COLO829 (cell line): ENCODE measurements at places on chromosomes 7 and 10.

DNA sequence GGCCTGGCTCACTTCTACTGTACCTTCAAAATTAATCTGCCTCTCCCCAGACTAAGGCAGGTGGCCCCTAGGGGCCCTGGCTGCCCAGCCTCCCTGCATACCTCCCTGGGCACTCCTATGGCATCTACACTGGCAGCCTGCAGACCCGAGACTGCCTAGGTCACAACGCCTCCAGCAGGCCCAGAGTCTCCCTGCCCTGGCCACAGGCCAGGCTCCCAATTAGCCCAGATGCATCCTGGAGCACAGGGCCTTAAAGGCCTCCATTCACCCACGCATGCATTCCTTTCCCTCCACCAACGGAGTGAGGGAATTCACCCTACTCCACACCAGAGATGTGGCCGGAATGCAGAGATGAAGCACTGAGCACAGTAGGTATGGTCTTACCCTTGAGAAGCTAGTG is 1.9 kb downstream of the CHAT start:
- no peak for DNase-seq

DNA sequence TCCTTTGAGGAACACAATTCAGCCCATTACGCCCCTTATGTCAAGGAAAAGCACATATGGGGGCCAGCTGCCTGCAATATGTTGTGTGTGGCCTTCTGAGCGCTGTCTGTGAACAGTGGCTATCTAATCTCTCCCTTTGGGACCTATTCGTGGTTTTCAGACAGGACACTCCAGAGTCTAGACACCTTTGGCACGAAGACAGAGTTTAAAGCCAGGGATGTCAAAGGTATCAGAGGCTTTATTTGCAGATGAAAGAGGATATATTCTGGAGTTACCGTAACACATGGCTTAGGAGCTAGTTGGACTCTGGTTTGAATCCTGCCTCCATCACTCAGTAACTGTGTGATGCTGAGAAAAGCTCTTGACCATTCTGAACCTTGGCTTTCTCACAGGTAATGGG is 14.8 kb upstream of the EEPD1 start:
- no peak for DNase-seq

- DNase-seq = no peak
Observed at GRCh38 chr7:140417456-140418155, 13.7 kb downstream of the RAB19 start.

GRCh38 chr10:12796401-12797160 is 204.9 kb downstream of the CCDC3 start:
- DNase-seq = no peak

GRCh38 chr7:33702514-33703054 is 202.8 kb upstream of the BMPER start:
- no peak for DNase-seq

DNA sequence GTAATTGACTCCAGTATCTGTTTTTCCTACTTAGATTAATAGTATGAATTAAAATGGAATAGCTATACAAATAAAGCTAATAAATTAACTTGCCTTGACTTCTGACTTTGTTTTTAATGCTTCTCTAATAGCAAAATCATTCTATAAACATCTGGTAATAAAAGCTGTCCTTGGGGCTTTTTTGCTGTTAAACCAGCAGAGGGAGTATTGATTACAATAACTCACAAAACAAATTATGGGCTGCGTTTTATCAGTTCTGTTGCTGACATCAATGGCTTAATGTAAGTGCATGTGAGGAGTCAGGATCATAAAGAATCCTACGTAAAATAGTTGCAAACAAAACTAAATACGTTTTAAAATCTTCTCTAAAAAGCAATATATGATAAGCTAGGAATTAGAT is 667.8 kb downstream of the PCDH15 start:
- no peak for DNase-seq

GRCh38 chr7:30199271-30199670 is 64.5 kb downstream of the MTURN start:
- DNase-seq = no peak

DNA sequence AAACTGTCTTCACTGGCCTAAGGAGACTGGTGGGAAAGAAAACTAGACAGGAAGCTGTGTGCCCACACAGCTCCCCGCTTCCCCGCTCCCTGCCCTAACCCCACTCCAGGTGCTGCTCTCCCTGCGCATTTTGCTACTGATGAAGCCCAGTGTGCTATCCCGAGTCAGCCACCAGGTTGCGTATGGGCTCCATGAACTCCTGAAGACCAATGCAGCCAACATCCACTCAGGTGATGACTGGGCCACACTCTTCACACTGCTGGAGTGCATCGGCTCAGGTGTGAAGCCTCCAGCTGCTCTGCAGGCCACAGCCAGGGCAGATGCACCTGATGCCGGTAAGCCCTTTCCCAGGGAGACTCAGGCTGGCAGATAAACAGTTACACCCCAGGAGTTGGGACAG is 20.3 kb upstream of the NFKB2 start:
- DNase-seq = no peak

DNA sequence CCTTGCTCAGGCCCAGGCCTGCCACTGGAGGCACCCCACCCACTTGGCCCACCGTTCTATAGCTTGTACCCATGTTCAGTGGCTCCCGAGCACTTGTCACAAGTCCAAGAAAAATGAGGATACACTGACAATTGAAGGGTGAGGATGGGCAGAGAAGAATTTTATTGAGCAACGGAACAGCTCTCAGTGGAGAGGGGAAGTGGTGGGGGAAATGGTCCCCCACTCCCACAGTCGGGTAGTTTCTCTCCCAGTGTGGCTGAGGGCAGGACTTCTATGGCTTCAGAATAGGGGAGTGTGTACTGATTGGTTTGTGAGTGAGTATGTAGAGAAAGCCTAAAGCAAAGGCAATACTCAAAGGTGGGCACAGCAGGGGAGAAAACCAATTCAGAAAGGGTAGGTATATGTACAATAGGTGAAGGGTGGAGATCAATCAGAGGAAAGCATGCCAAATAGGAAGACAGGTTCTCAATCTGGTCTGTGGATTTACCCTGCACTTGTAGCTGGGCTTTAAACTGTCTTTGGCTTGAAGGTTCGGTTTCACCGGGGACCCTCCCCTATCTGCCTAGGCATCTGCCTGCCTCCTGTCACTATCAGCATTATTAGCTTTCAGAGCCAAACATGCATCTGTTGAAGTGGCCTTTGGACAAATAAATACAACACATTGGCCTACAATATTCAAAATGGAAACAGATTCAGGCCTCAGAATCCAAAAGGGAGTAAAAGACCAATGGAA is 8.9 kb upstream of the TSPAN13 start:
- no peak for DNase-seq

- DNase-seq = no peak
Observed at GRCh38 chr7:46763344-46763743, 818.6 kb downstream of the TNS3 start.

DNA sequence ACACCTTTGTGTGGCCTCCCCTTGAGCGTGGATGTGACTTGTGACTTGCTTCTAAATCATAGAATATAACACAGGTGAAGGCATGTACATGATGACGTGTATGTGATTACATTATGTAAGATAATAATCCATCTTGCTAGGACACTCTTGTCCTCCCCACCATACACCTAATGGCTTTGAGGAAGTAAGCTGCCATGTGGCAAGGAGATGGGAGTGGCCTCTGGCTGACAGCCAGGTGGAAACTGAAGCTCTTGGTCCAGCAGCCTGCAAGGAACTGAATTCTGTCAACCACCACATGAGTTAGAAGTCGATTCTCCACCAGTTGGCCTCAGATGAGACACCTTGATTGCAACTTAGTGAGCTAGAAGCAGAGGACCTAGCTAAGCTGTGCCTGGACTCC is 67.4 kb upstream of the ELN start:
- DNase-seq = no peak

DNA sequence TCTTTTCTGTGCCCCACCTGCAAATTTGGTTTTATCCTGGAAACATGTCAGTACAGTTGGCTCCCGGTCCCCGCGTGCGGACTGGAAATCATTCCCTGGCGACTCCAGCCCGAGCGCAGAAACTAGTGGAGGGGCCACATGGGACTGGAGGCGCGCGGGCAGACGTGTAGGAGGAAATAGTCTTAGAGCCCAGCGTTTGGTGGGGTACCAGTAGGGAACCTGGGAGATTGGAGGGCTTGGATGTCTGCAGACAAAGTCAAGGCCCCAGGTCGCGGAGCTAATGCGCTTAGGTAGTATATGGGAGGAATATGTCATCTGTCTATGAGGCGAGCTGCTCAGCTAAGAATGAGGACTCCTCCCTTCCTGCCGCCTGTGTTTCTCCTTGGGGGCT is 1.3 kb downstream of the GALNT17 start:
- DNase-seq = no peak

DNA sequence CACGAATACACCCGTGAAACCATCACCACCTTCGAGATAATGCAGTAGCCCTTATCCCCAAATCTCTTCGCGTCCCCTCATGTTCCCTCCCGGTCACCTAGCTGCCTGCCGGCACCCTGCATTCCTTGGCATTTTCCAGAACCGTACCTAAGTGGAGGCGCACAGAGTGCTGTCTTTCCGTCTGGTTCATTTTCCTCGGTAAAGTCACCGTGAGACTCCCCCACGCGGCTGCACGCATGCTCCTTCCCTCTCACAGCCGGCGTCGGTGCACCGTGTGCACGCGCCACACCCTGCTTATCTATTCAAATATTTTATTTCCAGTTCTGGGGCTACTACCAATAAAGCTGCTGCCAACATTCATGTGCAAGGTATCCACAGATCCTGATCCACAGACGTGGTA is 65.5 kb upstream of the NKX6-2 start:
- no peak for DNase-seq

GRCh38 chr10:74314166-74314565 is 163.1 kb downstream of the ADK start:
- no peak for DNase-seq
